Osteocyte (in vitro differentiated cells): ENCODE measurements at places on chromosomes 16 and 17. TPM values are rescaled to one million over a fixed set of nuclear protein-coding genes. Genes with fewer than 3 reads are reported as not detected.

GH2 gene
- total RNA-seq = not detected in 2 replicates

EPN3 gene
- total RNA-seq = not detected in 2 replicates

KRT40 gene
- total RNA-seq = not detected in 2 replicates

CDRT15 gene
- not detected in 2 replicates for total RNA-seq

WNK4 gene
- 0.16 TPM in 2 replicates for total RNA-seq

CALB2 gene
- total RNA-seq = not detected in 2 replicates

GRCh38 chr16:62386411-62386810, 350.2 kb upstream of the CDH8 start:
- no peak for DNase-seq
- H3K27ac ChIP-seq = no peak overlapping the region
- H3K27me3 ChIP-seq = no peaks in the 10 kb centered on the region
- no peaks in the 10 kb centered on the region for H3K4me1 ChIP-seq
- no peaks in the 10 kb centered on the region for H3K36me3 ChIP-seq

DNA sequence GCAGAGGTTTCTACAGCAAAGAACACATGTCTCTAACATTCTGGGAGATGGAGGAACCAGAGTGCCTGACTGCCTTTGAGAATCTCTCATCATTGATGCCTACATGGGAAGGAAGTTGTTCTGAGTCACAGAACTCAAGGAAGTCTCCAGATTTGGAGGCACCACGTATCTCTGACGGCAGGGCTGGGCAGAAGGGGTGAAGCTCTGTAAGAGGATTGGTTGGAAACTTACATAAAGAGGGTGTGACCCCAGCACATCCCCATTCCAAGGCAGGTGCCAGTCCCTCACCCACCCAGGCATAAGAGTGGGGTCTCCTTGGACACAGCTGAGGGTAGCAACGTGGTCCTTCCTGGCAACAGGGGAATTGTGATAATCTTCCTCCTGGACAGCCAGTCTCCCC, 17.4 kb downstream of the TNFRSF13B start:
- no peak overlapping the region for H3K27ac ChIP-seq
- H3K36me3 ChIP-seq = no peaks in the 10 kb centered on the region
- peak; percentile 51 for DNase-seq

DNA sequence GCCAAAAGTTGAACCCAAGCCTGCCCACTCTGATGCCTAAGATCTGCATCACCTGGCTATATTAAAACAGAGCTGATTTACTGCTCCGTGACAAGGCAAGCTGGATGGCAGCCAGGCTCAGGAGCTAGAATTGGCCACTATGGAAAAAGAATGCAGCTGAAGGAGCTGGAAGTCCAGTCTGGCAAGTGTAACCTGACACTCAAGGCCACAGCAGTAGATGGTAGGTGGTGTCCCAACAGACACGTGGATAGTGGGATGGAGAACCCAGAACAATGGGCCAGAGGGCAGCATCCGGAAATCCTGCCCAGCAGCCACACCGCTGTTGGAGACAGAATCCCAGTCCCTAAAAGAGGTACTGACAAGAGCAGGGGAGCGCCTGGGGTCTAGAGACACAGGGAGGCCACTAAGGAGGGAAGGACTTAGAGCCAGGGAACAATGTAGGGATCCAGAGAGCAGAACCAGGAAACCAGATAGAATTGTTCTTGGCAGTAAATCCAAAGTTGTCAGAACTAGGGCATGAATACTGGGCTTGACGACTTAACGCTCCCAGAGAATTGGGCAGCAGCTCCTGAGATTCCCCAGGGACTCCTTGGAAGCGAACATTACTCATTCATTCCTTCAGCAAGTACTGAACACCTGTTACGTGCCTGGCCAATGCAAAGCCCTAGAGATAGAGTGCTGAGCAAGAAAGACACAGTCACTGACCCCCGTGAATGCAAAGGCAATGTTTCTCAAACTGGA, 85.7 kb downstream of the CDYL2 start:
- H3K4me3 ChIP-seq = no peak overlapping the region
- no peak for DNase-seq
- H3K4me1 ChIP-seq = no peaks in the 10 kb centered on the region
- no peak overlapping the region for H3K27ac ChIP-seq
- no peaks in the 10 kb centered on the region for H3K36me3 ChIP-seq
- H3K27me3 ChIP-seq = no peaks in the 10 kb centered on the region

- DNase-seq = no peak
- no peaks in the 10 kb centered on the region for H3K27me3 ChIP-seq
- peaks cover 3% of the 10 kb centered on the region for H3K36me3 ChIP-seq
- H3K27ac ChIP-seq = no peak overlapping the region
These were observed 11.4 kb downstream of the NT5M start for GRCh38 chr17:17314501-17315071.

DNA sequence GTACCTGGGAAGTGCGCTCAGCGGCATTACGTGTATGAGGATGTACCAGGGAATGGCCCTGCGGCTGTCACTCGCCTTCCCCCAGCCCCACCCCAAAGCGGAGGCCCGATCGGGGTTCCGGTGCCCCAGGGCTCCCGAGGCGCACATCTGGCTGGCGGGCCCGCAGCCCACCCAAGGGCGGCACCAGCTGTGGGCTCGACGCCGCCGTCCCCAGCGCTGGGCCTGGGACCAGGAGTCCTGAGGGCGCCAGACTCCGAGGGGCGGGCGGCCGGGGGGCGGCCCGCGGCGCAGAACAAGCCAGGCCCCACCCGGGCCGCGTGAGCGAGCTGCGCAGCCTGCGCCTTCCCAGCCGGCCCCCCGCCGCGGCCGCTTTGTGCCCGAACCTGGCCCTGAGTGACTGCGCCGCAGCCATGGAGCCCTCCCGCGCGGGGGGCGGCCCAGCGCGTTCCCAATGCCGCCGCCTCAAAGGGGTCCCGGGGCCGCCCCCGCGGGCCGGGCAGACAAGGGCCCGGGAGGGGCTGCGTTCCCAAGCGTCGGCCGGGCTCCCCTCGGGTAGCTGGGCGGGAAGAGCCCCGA, 17.4 kb downstream of the ZNF423 start:
- peaks cover 55% of the 10 kb centered on the region for H3K4me1 ChIP-seq
- H3K27ac ChIP-seq = no peak overlapping the region
- no peak for DNase-seq
- no peak overlapping the region for H3K4me3 ChIP-seq

DNA sequence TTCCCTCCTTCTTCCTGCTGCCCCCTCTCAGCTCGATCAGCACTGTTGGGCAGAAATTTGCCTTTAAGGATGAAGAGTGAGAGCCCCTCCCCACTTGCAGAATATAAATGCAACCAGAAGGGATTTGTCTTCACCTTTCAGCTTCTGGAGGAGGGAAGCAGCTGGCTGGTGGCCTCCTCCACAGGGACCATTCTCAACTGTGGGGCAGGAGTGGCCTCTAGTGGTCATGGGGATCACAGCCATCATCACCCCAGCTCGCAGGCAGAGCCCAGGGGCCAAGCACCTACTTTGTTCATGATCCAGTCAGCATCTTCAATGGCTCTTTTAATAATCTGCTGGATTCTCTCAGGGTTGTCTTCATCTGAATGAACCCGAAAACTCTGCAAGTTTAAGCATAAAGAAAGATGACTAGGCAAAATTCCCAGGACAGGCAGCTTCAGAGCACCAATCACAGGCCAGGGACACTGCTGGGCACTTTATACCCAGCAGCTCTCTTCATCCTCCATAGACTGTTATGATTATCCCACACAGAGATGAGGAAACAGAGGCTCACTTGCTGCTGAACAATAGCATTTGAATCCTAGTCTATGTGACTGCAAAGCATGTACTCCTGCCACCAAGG, 13.1 kb downstream of the LYRM9 start:
- H3K4me1 ChIP-seq = peaks cover 5% of the 10 kb centered on the region
- H3K4me3 ChIP-seq = no peak overlapping the region
- no peaks in the 10 kb centered on the region for H3K27me3 ChIP-seq
- DNase-seq = no peak

- H3K36me3 ChIP-seq = peaks cover 21% of the 10 kb centered on the region
- no peak overlapping the region for H3K27ac ChIP-seq
- H3K4me3 ChIP-seq = no peak overlapping the region
These were observed 27.2 kb downstream of the CLEC16A start for GRCh38 chr16:10971560-10971961.

DNA sequence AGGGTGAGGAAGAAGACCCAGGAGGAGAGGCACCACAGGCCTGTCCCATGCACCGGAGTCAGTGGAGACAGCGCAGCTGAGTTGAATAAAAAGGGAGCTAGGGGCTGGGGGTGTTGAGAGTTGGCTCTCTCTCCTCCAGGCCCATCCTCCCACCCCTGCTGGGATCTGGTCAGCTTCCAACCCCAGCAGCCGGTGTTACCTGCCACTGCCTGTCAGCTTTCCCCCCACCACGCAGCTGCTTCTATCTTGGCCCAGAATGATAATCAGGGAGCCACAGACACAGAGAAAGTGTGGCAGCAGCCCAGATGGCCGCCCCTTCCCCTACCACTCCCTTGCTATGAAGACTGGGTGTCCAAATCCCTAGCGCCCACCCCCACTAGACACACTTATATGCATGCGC, 120.6 kb upstream of the RPL38 start:
- H3K4me1 ChIP-seq = no peaks in the 10 kb centered on the region
- H3K4me3 ChIP-seq = no peak overlapping the region
- no peaks in the 10 kb centered on the region for H3K36me3 ChIP-seq
- H3K27me3 ChIP-seq = no peaks in the 10 kb centered on the region

GRCh38 chr16:73323880-73324279, 276.0 kb upstream of the ZFHX3 start:
- H3K27ac ChIP-seq = no peak overlapping the region
- H3K27me3 ChIP-seq = peaks cover 13% of the 10 kb centered on the region
- no peak overlapping the region for H3K4me3 ChIP-seq
- H3K4me1 ChIP-seq = no peaks in the 10 kb centered on the region

DNA sequence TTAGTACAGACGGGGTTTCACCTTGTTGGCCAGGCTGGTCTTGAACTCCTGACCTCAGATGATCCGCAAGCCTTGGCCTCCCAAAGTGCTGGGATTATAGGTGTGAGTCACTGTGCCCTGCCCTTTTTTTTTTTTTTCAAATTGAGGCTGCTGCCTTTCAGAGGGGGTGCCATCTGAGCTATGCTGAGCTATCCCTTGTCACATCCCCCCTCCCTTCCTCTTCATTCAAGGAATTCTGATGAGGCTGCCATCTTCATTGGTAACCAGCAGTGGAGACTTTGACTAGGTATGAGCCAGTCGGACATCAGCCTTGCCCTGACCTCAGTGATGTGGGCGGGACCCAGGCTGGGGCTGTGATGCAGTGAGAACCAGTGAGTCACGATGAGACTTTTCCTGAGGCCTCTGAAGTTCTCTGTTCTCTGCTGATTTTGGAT, 24.4 kb upstream of the GPT2 start:
- H3K36me3 ChIP-seq = no peaks in the 10 kb centered on the region
- H3K4me3 ChIP-seq = no peak overlapping the region
- H3K27me3 ChIP-seq = peaks cover 3% of the 10 kb centered on the region
- DNase-seq = no peak
- no peak overlapping the region for H3K27ac ChIP-seq

DNA sequence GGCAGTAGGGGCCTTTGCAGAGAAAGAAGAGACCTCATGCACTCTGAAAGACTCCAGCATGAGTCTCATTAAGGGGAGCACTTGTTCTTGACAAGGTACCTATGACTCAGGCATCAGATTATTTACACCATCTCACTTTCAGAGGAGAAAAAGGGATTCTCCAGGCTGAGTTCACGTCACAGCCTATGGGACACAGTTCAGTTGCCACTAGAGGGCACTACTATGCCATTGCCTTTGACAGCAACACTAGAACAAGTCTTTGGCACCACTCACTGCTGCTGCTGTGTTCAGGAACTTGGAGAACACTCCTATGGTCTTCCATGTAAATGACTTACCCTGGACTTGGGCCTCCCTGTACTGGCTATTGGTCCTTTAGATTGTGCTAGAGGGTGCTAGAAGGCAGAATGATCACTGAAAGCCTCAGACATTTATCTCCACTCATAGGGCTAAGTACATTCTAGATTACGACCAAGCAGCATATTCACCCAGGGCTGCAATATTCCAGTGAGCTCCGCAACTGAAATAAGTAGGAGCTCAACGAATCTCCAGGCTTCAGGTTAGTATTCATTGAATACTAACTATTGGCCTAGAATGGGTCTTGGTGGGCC, 225.1 kb upstream of the CA10 start:
- no peak for DNase-seq
- no peaks in the 10 kb centered on the region for H3K27me3 ChIP-seq
- no peak overlapping the region for H3K27ac ChIP-seq
